ENCODE measurements at places on chromosomes 7 and 10.

- no peak for DNase-seq
Observed at GRCh38 chr7:12431886-12432556, 28.4 kb upstream of the VWDE start.

- no peak for DNase-seq
Observed at GRCh38 chr7:3552499-3552898, 251.4 kb downstream of the SDK1 start.

- DNase-seq = no peak
Observed at GRCh38 chr10:28971764-28972163, 294.4 kb downstream of the BAMBI start.

- no peak for DNase-seq
Observed at GRCh38 chr7:155206318-155207020, 91.2 kb upstream of the INSIG1 start.

All from NCI-H1694 (cell line).